Upper lobe of right lung (tissue), 1 donor: ENCODE measurements at places on chromosomes 6 and 20. TPM values are rescaled to one million over a fixed set of nuclear protein-coding genes. Genes with fewer than 3 reads are reported as not detected.

The MUC21 gene
- 1.1 TPM for total RNA-seq

The ADGRB3 gene
- total RNA-seq = 3.5 TPM

The FAM83D gene
- total RNA-seq = 2.0 TPM

The TRIM31 gene
- 0.35 TPM for total RNA-seq

DNA sequence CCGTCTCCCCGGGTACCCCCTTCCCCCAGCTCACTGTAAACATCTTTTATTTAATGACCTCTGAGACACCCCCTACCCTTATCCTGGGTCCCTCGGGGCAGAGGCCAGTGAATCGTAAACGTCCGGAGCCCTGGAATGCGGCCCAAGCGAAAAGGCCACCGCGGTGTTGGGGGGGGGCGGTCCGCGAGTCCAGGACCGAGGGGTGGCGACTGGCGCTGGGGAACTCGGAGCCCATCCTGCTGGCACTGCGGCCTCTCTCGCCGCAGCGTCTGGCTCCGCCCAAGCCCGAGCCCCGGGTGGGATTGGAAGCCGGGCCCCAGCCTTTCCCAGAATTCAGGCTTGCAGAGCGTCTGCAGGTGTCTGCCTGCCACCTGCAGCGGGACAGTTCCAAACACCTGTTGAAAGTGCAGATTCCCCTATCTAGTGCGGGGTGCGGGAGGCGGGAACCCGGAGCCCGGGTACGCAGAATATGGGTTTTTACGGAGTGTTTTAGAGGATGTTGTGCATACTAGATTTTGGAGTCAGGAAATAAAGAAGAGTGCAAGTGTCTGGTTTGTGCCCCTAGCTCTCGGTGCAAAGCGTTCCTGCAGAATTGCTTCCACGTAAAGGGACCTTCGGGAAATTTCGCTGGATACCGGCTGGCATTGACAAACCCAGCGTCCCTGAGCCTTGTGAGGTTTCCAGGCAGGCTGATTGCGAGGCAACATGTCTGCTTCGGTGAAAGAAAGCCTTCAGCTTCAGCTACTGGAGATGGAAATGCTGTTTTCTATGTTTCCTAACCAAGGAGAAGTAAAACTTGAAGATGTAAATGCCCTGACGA lies 800 bp downstream of the RWDD2A start:
- peak; percentile 79 for DNase-seq

GRCh38 chr6:13515912-13516311 lies 28.5 kb upstream of the GFOD1 start:
- DNase-seq = no peak

GRCh38 chr6:35081426-35081851 lies 59.7 kb downstream of the TCP11 start:
- peak; percentile 58 for DNase-seq

DNA sequence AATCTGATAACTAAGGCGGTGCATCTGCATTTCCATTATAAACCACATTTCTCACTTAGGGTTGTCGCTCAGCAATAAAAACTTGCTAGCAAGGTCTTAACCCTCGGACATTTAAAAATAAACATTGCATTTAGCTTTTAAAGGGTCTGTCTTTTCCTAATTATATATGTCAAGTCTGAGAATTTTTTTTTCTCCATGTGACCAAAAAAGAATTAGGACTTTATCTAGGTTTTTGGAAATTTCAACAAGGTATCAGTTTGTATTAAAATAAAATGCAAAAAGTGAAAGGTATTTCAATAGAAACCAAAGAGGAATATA lies 198.1 kb downstream of the FOXA2 start:
- DNase-seq = no peak

DNA sequence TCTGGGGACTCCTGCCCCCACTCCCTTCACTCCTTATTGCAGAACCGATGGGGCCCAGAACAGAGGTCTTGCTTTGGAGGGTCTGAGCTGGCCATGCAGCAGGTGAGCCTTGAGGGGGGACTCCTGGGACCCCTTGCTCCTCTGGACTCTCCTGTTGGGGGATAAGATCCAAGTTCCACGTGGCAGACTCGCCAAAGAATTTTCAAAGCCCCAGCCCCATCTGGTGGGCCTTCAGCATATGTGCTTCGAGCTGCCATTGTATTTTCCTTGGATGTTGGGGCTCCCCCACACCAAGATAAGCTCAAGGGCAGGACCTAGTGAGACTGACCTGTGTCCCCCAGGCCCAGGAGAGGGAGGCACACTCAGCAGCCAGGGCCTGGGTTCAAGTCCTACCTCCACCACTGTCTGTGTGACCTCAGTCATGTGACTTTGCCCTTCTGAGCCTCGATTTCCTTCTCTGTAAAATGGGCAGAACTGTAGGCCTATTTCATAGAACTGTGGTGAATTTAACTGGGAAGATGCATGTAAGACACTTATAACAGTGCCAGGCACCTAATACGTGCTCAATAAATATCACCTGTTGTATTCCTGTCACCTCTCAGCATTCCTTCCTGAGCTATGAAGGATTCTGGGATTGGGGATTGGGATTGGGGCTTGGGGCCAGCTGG lies 115.5 kb downstream of the VEGFA start:
- peak; percentile 17 for DNase-seq

GRCh38 chr20:63416631-63417030 lies 55.5 kb upstream of the CHRNA4 start:
- no peak for DNase-seq

DNA sequence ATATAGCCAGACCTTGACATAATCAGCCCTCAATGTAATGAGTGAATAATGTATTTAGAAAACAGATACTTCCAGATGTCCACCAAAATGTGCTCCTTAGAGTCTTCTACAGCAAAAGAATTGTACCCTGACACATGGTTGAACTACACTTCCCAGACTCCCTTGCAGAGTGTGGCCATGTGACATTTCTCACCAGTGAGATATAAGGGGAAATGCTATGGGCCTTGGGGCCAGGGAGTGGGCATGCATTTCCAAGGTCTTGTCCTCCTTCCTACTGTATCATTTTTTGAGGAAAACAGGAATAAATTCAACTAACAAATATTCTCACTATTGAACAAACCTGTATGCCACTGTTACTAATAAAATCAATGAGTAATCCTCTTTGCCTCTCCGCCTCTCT lies 211.4 kb upstream of the SMLR1 start:
- DNase-seq = no peak

DNA sequence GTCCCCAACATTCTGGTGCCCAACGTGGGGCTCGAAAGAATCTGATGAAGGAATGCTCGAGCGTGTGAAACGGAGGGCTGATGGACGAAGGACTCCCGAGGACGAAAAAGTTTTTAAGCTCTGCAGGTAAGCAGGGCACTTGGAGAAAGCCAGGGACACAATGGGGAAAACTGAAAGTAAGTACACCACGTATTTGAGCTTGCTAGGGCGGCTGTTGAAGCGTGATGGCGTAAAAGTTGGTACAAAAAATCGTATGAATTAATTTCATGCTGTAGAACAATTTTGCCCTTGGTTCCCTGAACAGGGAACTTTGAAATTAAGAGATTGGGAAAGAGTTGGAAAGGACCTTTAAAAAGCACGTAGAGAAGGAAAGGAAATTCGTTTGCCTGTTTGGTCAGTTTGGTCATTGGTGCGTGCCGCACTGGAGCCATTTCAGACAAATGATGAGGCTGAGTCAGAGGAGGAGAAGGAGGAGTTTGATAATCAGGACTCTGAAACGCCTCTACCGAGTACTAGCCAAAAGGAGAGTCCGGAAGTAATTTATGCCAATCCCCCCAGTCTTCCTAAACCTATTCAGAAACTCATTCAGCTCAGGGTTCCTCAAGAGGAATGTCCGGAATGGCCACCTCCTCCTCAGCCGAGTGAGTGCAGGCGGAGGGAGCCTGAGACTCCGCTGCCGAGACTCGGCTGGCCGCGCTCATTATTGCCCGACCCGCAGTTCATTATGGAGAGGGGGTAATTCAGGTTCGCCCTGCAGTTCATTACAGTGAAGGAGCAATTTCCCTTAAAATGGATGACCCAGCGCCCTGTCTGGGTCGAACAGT lies 59.2 kb upstream of the PRSS16 start:
- peak; percentile 77 for DNase-seq

DNA sequence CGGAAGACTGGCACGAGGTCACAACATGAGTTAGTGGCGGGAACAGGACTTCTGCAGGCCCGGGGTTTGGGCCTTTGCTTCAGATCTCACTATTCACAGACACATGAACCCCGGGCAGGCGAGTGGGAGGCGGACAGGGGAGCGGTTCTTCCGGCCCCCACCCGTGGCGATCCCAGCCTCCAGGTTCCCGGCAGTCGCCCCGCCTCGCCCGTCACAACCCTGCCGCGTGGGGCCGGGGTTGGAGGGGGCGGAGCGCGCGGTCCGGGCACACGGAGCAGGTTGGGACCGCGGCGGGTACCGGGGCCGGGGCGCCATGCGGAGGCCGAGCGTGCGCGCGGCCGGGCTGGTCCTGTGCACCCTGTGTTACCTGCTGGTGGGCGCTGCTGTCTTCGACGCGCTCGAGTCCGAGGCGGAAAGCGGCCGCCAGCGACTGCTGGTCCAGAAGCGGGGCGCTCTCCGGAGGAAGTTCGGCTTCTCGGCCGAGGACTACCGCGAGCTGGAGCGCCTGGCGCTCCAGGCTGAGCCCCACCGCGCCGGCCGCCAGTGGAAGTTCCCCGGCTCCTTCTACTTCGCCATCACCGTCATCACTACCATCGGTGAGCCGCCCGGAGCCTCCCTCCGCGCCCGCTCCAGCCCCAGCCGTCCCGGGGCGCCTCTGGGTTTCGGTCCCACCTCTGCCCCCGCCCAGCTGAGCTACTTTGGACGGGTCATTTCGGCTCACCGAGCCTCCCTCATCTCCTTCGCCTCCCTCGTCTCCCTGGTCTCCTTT lies at the start of gene KCNK15:
KCNK15 (plus strand) TSS at position 268 of the 769 bp plus-strand sequence; CDS start at position 314, 46 bp downstream.
- peak; percentile 74 for DNase-seq

DNA sequence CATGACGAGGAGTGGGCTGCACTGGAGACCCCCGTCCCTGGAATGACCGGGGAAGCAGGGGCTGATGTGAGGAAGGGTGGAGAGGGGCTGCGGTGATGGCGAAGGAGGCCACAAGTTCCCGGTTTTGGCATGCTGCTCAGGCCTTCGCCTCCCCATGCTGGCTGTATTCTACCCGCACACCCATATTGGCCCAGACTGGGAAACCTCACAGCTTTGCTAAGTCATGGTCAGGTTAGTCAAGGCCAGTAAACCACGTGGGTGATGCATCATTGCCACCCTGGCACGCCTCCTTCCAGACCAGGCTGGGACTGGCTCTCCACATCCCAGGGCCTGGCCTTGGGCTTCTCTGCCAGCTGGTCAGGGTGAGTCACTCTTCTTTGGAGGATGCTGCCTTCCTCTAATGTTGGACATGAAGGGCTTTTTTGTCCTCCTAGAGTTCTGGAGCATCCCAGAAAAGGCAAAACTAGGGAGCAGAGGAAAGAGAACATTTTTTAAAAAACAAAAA lies 53.8 kb downstream of the PCNA start:
- peak; percentile 78 for DNase-seq

DNA sequence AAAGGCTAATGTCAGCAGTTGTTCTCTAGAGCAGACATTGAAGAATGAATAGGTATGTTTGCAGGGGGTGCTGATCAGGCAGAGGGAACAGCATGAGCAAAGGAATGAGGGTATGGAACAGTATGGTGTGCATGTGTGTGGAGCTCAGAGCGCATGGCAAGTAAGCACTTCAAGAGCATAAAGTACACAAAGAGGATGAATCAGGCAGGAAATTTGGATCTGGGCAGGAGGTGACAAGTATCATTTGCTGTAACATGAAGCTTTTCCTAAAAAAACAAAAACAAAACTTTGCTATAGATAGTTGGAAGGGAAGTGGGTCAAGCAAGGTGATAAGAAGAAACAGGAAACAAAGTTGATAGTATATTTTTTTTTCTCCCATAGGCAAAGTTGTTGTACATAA lies 746.8 kb downstream of the HDGFL1 start:
- DNase-seq = no peak

DNA sequence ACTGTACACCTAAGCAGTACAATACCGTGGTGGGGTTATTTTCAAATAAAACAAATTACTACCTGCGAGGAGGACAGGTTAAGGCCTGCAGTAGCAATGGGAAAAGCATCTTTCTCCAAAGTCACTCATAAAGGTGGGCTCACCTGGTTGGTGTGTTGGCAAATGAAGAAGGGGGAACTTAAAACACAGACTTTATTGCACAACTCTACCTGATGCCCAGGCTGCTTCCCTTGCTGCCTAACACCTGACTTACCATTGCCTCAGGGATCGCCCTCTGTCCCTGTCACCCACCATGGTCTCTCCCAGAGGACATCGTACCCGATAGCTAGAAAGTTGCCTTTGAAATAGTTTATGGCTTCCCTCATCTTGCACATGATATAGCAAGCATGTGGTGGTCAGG lies 53.6 kb downstream of the GNAS start:
- no peak for DNase-seq

- no peak for DNase-seq
Measured at GRCh38 chr6:16751251-16751946, 9.9 kb downstream of the ATXN1 start.

DNA sequence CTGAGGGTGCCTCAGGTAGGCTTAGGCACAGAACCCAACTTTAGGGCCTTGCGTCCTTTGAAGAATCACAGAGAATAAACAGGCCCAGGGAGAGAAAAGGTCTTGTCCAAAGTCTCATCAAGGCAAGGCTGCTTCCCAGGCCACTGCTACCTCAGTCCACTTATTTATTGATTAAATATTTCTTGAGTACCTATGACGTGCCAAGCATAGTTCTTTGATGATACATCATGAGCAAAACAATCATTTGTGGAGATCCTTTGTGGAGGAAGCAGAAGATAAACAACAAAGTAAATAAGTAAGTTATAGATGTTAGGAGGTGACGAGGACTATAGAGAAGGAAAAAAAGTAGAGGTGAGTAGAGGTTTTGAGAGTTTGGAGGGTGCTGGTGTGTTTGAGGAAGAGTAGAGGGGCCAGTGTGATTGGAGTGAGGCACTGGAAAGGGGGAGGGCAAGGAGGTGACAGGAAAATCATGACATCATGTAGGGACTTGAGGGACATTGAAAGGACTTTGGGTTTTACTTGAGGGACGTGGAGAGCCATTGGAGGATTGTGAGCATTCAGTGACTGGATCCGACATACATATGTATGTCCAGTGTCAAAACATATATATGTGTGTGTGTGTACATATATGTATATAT lies 14.1 kb upstream of the CHMP4B start:
- no peak for DNase-seq
